AG10803 (cell line): ENCODE measurements at places on chromosomes 1 and 21.

DNA sequence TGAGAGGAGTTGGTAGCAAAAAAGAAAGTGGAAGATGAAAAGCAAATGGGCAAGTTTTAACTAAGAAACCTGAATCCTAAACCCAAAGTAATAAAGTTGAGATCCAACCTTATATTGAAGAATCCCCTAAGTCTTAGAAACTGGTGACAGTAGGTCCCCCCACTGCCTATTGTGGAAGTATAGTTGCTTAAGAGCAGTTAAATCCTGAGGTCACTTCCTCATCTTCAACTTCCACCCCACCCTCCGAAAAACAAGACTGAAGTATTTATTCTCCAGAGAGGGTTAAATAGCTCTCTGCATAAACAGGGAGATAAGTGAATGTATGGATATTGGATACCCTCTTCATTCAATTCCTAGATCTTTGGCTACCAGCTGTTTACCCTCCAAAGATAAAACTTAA is 3.3 kb upstream of the DSTYK start:
- no peak for DNase-seq

DNA sequence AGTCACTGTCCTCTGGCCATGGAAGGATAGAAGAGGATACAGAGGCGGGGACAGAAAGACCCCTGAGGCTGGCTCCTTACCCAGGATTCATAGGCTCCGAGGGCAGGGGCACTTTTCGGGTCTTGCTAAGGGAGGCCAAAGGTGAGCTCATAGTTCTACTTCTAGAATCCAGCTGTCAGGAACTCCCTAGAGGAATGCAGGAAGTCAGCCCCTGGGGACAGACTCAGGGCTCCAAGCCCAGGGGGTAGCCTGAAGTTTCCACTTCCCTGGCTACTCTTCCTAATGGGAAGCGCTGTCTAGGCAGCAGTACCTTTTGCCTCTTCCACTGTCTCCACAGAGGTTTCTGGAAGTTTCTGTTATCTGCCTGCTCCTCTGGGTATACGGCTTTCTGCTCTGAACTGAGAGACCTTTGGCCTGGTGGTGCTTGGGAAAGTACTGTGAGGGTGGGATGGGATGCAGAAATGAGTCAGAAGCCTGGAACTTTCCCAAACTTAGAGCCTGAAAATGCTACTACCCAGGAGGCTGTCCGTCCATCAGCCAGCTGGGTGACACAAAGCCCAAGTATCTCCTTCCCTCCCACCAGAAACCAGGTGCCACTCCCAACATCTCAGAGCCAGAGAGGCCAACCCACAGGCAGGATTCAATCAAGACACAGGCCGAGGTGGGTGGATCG is 3.6 kb downstream of the UBXN11 start:
- DNase-seq: peak; percentile 51

DNA sequence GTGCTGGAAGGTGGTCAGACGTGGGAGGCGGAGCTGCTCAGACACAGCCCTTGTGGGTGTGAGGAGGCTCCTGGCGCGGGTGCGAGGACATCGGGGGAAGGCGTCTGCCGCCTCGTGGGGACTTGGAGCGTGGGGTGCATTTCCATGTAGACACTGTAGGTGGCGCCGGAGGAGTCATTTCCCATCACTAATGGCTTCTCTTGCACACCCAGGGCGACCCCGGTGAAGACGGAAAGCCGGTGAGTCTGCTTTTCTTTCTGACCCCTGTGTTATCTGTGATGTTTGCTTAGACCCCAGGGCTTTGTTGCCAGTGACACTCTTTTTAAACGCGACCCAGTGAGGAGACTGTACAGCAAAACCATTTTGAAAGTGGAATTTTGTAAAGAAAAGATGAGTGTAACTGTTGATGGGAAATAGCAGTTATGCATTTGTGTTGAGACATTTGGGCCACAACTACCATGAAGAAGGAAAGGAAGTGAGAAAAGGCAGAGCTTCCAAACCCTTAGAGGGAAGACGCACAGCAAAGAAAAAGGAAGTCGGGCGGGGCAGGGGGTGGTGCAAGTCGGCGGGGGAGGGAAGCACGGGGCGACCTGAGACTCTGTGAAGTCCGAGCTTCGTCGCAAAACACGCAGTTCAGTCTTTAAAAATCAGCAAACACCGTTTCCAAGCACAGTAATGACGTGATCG is 64.0 kb downstream of the SLC19A1 start:
- peak; percentile 56 for DNase-seq

- no peak for DNase-seq
Measured at GRCh38 chr1:161073474-161074121, 3.9 kb upstream of the ARHGAP30 start.

- DNase-seq: no peak
Measured at GRCh38 chr1:241591736-241592135, 48.4 kb downstream of the CHML start.
